ENCODE measurements at places on chromosomes 12 and 14.

DNA sequence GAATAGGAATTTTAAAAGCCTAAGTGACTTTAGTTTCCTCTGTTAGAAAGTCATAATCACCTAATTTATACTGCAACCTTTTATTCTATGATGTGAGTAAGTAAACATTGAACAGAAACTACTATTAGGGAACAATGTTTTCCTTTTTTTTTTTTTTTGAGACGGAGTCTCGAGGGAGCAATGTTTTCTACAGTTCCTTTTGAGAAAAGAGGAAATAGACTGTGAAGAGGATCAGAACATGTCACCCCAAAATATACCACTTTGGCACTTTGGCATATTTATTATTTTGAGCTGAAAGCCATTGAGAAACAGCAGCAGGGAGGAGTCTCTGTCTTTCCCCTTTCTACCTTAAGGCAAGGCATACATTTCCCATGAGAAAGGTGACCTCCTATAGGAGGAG, 162.7 kb upstream of the CNOT2 start:
- no peak for DNase-seq

DNA sequence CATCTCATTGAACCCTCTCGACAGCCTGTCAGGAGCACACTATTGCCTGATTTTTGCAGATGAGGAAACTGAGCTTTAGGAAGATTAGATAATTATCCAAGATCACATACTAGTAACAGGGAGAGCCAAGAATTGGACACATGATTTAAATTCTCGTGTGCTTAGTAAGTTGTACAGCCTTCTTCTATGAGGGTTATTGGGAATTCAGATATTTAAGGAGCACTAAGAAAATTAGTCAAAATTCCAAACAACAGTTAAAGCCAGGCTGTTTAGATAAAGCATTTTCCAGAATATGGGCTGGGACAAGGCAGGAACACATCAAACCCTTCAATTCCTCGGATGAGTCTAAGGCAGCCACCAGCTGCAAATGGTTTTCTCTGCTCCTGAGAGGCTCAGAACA, 148.8 kb downstream of the TMEM30B start:
- DNase-seq: no peak

- no peak for DNase-seq
Measured at GRCh38 chr14:42869681-42870080, 1263.0 kb downstream of the LRFN5 start.

DNA sequence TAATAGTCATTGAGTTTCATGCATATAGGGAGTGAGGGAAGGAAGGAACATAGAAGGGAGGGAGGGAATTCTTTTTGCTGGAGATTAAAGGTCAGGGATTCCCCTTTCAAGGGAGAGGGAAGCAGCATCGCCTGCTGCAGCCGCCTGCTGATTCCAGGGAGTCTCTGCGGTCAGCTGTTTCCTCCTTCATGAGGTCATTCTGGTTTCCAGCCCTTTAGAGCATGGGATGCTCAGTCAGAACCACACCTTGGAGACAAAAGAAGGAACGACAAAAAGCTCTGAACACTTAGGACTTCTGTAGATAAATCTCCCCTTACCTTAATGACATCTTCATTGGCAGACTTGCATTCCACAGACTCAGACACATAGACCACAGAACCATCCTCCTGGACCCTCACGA, 923.0 kb upstream of the TMEM132C start:
- DNase-seq: no peak

- no peak for DNase-seq
Measured at GRCh38 chr14:31166271-31166561, 41.4 kb downstream of the HECTD1 start.

GRCh38 chr12:25734529-25735180, 181.6 kb upstream of the LMNTD1 start:
- DNase-seq: no peak

GRCh38 chr12:54798651-54799050, 55.7 kb upstream of the MUCL1 start:
- DNase-seq: no peak

DNA sequence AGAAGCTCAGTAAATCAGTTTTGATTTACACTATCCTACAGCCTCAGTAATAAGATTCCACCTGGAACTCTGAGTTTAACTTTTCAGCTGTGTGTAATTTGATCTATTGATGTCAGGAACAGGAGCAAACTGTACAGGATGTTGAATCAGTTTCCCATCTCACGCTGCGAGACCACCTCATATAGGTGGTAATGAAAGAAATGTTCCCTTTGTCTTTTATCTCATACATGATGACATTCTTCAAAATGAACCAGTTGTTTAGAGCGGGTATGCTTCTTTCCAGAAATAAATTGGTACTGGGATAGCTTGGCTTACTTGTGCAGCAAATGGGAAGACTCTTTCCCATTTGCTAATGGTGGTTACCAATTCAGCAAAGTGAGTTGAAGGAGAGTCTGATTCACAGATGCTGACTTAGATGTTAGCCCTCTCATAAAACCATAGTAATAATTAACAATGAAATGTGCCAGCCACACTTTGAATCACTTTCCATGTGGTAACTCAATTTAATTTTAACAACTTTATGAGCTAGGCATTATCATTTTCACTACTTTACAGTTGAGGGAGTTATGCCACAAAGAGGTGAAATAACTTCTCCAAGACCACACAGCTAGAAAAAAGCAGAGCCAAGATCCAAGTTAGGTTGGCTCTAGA, 251.5 kb downstream of the PAWR start:
- no peak for DNase-seq

DNA sequence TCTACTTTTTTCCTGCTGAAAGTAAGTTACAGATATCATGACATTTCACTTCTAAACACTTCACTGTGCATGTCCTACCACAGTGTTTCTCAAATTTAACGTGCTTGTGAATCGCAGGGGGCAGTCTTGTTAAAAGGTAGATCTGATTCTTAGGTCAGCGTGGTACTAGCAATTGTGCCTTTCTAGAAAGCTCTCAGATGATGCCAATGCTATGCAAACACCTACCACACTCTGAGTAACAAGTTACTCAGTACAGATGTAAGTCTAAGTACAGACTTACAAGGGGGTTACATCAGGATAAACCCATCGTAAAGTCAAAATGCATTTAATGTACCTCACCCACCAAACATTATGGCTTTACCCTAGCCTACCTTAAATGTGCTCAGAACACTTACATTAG, 22.4 kb downstream of the TM7SF3 start:
- DNase-seq: no peak

All from stimulated activated naive CD4-positive, alpha-beta T cell (primary cell).